H1 (cell line): ENCODE measurements at places on chromosomes 5 and 9. TPM values are rescaled to one million over a fixed set of nuclear protein-coding genes. Genes with fewer than 3 reads are reported as not detected.

- no peak overlapping the region for H3K27ac ChIP-seq
- no peak overlapping the region for H3K4me3 ChIP-seq
- peaks cover 3% of the 10 kb centered on the region; the same call in 1 of the 2 replicates for H3K4me1 ChIP-seq
- no peaks in the 10 kb centered on the region for H3K27me3 ChIP-seq
- no peaks in the 10 kb centered on the region for H3K36me3 ChIP-seq
Observed at GRCh38 chr9:116870566-116870965, 183.5 kb downstream of the TRIM32 start.

- H3K27ac ChIP-seq = no peak overlapping the region
- H3K4me1 ChIP-seq = no peaks in the 10 kb centered on the region; the same call in 1 of the 2 replicates
- H3K27me3 ChIP-seq = 0 out of 2 replicates have a peak, but pooled peaks cover 2% of the 10 kb centered on the region
Observed at GRCh38 chr5:134083517-134083916, 31.0 kb upstream of the TCF7 start.

DNA sequence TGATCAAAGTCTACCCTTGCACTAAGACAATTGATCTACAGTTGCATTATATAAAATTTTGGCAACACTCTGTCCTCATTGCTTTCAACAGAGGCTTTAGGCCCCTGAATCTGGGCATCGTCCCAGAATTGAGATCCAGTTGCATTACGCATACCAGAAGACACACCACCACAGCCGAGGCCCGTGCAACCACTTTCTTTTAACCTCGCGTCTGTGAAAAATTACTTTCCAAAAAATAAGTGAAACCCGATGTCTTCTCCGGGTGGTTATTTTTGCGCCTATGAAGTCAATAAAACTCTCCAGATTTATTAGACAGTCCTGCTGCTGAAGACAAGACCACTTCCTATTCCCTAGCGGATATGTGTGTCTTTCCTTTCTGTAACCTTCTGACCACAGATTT lies 52.1 kb upstream of the NFIB start:
- H3K4me3 ChIP-seq = no peak overlapping the region
- H3K27ac ChIP-seq = no peak overlapping the region
- no peaks in the 10 kb centered on the region for H3K27me3 ChIP-seq
- H3K4me1 ChIP-seq = no peaks in the 10 kb centered on the region; the same call in 1 of the 2 replicates
- H3K36me3 ChIP-seq = no peaks in the 10 kb centered on the region

- H3K27me3 ChIP-seq = no peaks in the 10 kb centered on the region
- no peaks in the 10 kb centered on the region for H3K36me3 ChIP-seq
- H3K4me1 ChIP-seq = peaks cover 3% of the 10 kb centered on the region
Observed at GRCh38 chr5:145854651-145855258, 18.1 kb downstream of the GRXCR2 start.

DNA sequence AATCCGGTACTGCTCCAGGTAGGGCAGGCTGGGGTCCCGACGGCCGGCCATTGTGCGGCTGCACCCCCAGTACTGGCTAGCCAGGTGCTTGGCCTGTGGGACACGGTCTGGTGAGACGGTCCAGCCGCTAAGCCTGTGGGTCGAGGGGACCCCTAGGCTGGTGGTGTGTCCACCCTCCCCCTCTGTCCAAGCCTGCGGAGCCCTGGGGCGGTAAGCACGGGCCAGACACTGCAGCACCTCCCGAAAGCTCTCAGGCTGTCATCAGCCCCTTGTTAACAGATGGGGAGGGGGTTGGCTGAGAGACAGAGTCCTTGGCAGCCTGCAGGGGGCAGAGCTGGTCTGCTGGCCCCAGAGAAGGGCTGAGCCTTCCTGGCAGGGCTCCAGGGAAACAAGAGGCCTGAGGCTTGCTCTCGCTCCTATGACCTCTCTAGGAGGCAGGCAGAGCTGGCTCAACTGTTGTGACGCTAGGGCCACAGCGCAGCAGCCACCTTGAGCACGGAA lies 11.8 kb upstream of the MRNIP start:
- no peak overlapping the region for H3K4me3 ChIP-seq
- peak; percentile 43 for DNase-seq
- no peaks in the 10 kb centered on the region; the same call in 1 of the 2 replicates for H3K4me1 ChIP-seq
- H3K36me3 ChIP-seq = peaks cover 3% of the 10 kb centered on the region; the same call in 1 of the 2 replicates
- H3K27me3 ChIP-seq = no peaks in the 10 kb centered on the region
- H3K27ac ChIP-seq = no peak overlapping the region

DNA sequence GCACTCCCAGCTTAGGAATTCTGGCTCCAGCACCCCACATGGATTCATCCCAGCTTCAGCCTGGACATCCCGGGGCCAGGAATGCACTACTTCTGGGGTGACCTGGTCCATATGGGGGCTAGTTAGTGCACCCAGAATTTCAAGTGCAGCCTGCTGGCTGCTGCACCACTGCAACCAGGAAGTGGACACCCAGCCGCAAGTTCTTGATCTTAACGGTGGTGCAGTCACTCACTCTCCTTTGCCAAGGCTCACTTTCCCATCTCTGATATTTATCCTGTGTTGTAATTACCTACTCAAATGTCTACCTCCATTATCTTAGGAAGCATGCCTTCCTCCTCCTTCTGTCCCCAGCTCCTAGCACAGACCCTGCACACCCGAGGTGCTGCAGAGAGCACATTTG lies 26.2 kb upstream of the RAB14 start:
- peaks cover 2% of the 10 kb centered on the region for H3K4me1 ChIP-seq
- H3K36me3 ChIP-seq = no peaks in the 10 kb centered on the region
- H3K27ac ChIP-seq = no peak overlapping the region
- peaks cover 3% of the 10 kb centered on the region for H3K27me3 ChIP-seq

DNA sequence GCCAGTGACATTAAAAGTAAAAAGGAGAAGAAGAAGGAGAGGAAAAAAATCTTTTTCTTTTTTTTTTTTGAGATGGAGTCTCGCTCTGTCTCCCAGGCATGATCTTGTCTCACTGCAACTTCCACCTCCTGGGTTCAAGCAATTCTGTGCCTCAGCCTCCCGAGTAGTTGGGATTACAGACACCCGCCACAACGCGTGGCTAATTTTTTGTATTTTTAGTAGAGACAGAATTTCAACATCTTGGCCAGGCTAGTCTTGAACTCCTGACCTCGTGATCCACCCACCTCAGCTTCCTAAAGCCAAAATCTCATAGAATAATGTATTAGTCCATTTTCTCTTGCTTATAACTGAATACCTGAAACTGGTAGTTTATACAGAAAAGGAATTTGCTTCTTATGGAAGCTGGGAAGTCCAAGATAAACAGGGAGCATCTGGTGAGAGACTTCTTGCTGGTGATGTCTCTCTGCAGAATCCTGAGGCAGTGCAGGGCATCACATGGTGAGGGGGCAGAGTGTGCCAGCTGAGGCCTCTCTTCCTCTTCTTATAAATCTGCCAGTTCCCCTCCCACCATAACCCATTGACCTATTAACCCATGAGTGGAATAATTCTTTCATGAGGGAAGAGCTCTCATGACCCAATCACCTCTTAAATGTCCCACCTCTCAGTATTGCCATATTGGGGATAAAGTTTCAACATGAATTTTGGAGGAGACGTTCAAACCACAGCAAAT lies 466.3 kb downstream of the GADD45G start:
- no peaks in the 10 kb centered on the region for H3K4me1 ChIP-seq
- H3K27me3 ChIP-seq = no peaks in the 10 kb centered on the region
- no peak overlapping the region for H3K4me3 ChIP-seq
- no peak for DNase-seq
- no peak overlapping the region for H3K27ac ChIP-seq
- H3K36me3 ChIP-seq = no peaks in the 10 kb centered on the region

DNA sequence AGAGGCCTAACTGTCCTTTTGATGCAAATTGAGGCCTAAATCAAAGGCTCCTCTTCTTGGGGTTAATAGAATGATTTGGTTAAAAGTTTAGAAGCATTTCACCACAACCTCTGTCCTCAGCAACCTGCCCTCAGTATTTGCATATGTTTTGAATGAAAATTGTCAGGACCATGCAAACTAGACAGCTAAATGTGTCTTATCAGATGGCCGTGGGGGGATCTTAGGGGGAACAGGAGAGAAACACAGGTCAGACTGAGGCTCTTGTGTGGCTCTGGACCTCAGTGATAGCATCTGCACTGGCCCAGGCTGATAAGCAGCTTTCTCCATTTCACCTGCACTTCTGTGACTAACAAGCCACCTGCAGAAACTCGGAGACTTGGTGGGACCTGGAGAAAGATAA lies 49.0 kb downstream of the FOXI1 start:
- H3K4me1 ChIP-seq = peaks cover 3% of the 10 kb centered on the region
- H3K27me3 ChIP-seq = no peaks in the 10 kb centered on the region
- DNase-seq = no peak

- no peak overlapping the region for H3K27ac ChIP-seq
- H3K4me1 ChIP-seq = peaks cover 3% of the 10 kb centered on the region
- no peaks in the 10 kb centered on the region for H3K36me3 ChIP-seq
- no peak for DNase-seq
Observed at GRCh38 chr5:178246624-178247279, 14.2 kb upstream of the PHYKPL start.

GRCh38 chr5:10702040-10702629 lies 58.9 kb downstream of the DAP start:
- no peaks in the 10 kb centered on the region for H3K36me3 ChIP-seq
- no peak overlapping the region for H3K27ac ChIP-seq
- H3K4me3 ChIP-seq = no peak overlapping the region
- H3K4me1 ChIP-seq = peaks cover 17% of the 10 kb centered on the region

GRCh38 chr9:86983249-86983619 lies 35.9 kb upstream of the GAS1 start:
- H3K4me1 ChIP-seq = no peaks in the 10 kb centered on the region
- no peaks in the 10 kb centered on the region for H3K36me3 ChIP-seq
- no peaks in the 10 kb centered on the region for H3K27me3 ChIP-seq
- no peak overlapping the region for H3K4me3 ChIP-seq
- H3K27ac ChIP-seq = no peak overlapping the region

- no peaks in the 10 kb centered on the region for H3K4me1 ChIP-seq
- H3K4me3 ChIP-seq = no peak overlapping the region
- no peaks in the 10 kb centered on the region for H3K36me3 ChIP-seq
- H3K27ac ChIP-seq = no peak overlapping the region
- no peak for DNase-seq
Observed at GRCh38 chr5:107232788-107233187, 437.9 kb downstream of the EFNA5 start.

The SLC23A1 gene
- not detected in 2 replicates for total RNA-seq

The GABRA6 gene
- total RNA-seq = not detected in 2 replicates

The STRBP gene
- total RNA-seq = 105 and 106 TPM in 2 replicates

The GABRG2 gene
- total RNA-seq = 2.4 and 2.8 TPM in 2 replicates

The LCN9 gene
- 3.1 and 3.7 TPM in 2 replicates for total RNA-seq

The CLIC3 gene
- total RNA-seq = not detected in 2 replicates

The OMD gene
- not detected in 2 replicates for total RNA-seq

The LMX1B gene
- total RNA-seq = 0.37 and 0.52 TPM in 2 replicates

The GRXCR2 gene
- total RNA-seq = not detected in 2 replicates

The HMCN2 gene
- 7.9 and 9.1 TPM in 2 replicates for total RNA-seq
